Aortic smooth muscle cell (primary cell): ENCODE measurements at places on chromosomes 5 and 9. TPM values are rescaled to one million over a fixed set of nuclear protein-coding genes. Genes with fewer than 3 reads are reported as not detected.

Gene OR1J2
- total RNA-seq: 0.53 TPM in 1 of 2 replicates, not detected in the other

Gene SOHLH1
- not detected in 2 replicates for total RNA-seq

Gene PPP1R26
- 10.5 and 11.5 TPM in 2 replicates for total RNA-seq

Gene FCHO2
- 15.8 and 18.2 TPM in 2 replicates for total RNA-seq

Gene C8G
- total RNA-seq: 0.13 and 0.44 TPM in 2 replicates

Gene MRNIP
- total RNA-seq: 9.9 and 11.5 TPM in 2 replicates

Gene SLC34A1
- not detected in 2 replicates for total RNA-seq

Gene SHC3
- 9.2 and 16.4 TPM in 2 replicates for total RNA-seq

Gene CEL
- total RNA-seq: 0.19 and 0.26 TPM in 2 replicates

Gene RLN1
- total RNA-seq: not detected in 2 replicates

Gene LOX
- total RNA-seq: 38.6 and 78.5 TPM in 2 replicates

Gene TMEM232
- 4.3 and 5.9 TPM in 2 replicates for total RNA-seq

Gene GFRA3
- not detected in 2 replicates for total RNA-seq

Gene FAM240B
- not detected in 2 replicates for total RNA-seq

Gene TRIM32
- total RNA-seq: 14.1 and 15.5 TPM in 2 replicates

Gene NFIB
- total RNA-seq: 58.5 and 82.2 TPM in 2 replicates

Gene ANKHD1
- 67.5 and 70.9 TPM in 2 replicates for total RNA-seq

Gene NRARP
- 0.25 and 0.53 TPM in 2 replicates for total RNA-seq

Gene OTULINL
- total RNA-seq: not detected in 2 replicates

Gene PLAC8L1
- 0.25 and 0.40 TPM in 2 replicates for total RNA-seq

Gene FOXD4L5
- total RNA-seq: under 0.01 and 0.06 TPM in 2 replicates

Gene FRRS1L
- total RNA-seq: not detected in 2 replicates

Gene CNTNAP3
- total RNA-seq: 56.5 and 76.5 TPM in 2 replicates

Gene TRAF2
- total RNA-seq: 6.6 and 11.6 TPM in 2 replicates

Gene SLC34A3
- 0.06 and 0.13 TPM in 2 replicates for total RNA-seq

Gene TRIM7
- total RNA-seq: 10.5 and 14.0 TPM in 2 replicates

Gene TMOD1
- 0.79 and 1.9 TPM in 2 replicates for total RNA-seq
